ENCODE measurements at places on chromosomes 4 and X. TPM values are rescaled to one million over a fixed set of nuclear protein-coding genes. Genes with fewer than 3 reads are reported as not detected.
A peak's percentile ranks its signal among the peaks of the same experiment; 100 is the strongest.

Gene ITM2A
- total RNA-seq, result 4.9 TPM

DNA sequence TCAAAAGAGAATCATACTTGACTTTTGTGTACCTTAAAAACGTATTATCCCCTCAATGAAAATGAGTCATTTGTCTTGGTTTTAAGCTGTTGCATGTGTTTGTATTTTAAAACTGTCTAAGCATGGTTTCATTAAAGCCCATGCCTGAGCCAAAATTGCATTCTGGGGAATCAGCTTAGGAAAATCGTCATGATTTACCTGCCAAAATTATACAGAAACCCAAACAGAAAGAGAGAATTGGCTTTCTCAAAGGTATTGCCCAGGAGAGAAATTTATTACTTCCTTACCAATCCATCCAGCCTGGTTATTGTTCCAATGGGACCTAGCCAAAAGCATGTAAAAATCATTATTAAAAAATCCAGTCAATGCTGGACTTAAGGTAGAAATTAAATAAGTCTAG, 37.6 kb downstream of the GPR174 start:
- H3K4me1 ChIP-seq, result no peaks in the 10 kb centered on the region
- H3K4me3 ChIP-seq, result no peak overlapping the region
- DNase-seq, result no peak
- H3K27me3 ChIP-seq, result no peaks in the 10 kb centered on the region

DNA sequence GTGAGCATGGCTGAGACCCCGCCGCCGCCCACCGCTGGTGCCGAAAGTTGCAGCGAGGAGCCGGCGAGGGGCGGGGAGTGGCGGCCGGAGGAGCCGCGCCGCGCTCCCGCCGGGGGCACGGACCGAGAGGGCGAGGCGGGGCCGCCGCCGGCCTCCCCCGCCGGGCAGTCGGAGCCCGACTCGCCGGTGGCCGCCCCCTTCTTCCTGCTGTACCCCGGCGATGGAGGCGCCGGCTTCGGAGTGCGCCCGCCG, 16.5 kb downstream of the UTP3 start:
- peak overlapping the region; percentile 25 for H3K27ac ChIP-seq
- H3K36me3 ChIP-seq, result no peaks in the 10 kb centered on the region
- DNase-seq, result no peak
- peak overlapping the region; percentile 88 for H3K4me3 ChIP-seq
- H3K27me3 ChIP-seq, result no peaks in the 10 kb centered on the region
- H3K4me1 ChIP-seq, result peaks cover 28% of the 10 kb centered on the region

DNA sequence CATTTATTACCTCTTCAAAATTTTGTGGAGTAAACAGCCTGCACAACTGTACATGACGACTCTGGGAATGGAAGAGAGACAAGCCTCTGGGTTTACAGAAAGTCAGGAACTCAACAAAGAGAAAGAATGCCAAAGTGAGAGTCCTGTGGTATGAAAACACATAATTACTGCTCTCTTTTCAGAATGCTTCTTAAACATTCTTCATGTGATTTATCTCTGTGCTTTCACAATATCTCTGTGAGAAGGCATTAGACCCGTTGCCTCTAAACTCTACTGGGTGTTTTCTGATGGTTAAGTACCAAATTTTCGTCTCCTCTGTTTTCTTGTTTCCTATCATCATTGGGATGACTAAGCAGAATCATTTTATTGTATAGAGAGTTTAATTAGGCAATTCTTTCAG, 966.6 kb upstream of the SLIT2 start:
- DNase-seq, result no peak
- H3K4me1 ChIP-seq, result peaks cover 14% of the 10 kb centered on the region
- H3K36me3 ChIP-seq, result peaks cover 22% of the 10 kb centered on the region
- no peak overlapping the region for H3K4me3 ChIP-seq

DNA sequence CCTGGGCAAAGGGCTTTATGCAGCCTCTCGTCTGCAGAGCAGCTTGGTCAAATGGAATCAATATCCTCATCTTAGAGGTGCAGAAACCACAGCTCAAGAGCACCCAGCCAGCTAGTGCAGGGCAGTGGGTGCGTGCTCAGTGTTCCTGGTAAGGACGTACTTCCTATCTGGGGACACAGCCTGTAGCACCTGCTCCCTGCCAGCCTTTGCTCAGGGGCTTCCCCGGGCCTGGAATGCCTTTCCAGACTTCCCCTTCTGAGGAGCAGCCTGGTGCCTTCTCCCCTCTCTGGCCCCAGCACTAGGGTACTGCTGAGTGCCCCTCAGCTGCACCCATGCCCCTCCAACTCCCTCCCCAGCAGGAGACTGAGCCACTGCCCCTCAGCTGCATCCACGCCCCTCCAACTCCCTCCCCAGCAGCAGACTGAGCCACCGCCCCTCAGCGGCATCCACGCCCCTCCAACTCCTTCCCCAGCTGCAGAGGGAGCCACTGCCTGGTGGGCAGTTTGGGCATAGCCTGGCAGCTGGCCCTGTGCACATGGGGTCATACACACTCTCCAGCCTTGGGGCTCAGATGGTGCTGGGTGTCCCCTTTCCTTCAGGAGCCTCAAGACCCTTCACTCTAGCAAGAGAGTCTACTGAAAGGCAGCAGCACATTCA, 42.2 kb upstream of the AFAP1 start:
- no peaks in the 10 kb centered on the region for H3K27me3 ChIP-seq
- DNase-seq, result no peak
- peaks cover 39% of the 10 kb centered on the region for H3K4me1 ChIP-seq
- H3K27ac ChIP-seq, result no peak overlapping the region
